HS-27A (cell line): ENCODE measurements at places on chromosomes 11 and 22.
A peak's percentile ranks its signal among the peaks of the same experiment; 100 is the strongest.

DNA sequence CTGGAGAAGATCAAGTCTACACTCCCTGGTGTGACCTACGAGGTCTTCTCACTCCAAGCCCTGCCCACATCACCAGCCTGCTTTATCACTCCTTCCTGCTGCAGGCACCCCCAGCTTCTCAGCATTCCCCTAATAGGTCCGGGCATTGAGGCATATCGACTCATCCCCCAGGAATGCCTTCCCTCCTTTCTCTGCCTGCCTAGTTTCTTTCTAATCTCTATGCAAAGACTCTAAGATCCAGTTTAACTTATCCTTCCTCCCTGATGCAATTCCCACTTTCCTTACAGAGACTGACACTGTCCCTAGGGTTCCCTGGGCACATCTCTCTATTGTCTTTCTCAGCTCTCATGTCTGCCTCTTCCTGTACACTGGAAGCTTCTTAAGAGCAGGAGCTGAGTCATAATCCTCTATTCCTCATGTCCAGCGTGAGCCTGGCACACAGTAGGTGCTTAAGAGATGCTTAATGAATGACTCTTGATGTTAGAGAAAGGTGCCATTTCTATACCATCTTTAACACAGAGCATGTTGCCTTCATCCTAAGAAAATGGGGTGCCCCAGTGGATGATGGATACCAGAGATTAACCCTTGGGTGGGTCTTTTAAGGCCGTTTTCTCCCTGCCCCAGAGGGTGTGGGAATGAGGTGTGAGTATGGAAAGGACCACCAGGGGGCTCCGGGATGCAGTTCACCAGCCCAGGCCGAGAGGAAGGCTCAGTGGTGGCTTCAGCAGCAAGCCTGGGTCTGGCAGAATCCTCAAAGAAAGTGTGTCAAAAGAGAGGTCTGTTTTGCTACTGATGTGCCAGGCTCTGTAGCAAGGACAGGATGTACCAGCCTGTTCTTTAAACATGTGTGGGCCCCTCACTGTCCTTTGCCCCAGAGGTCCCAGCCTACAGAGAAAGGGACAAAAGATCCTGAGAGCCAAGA, 34.7 kb downstream of the PARVA start:
- peak; percentile 95 for DNase-seq

DNA sequence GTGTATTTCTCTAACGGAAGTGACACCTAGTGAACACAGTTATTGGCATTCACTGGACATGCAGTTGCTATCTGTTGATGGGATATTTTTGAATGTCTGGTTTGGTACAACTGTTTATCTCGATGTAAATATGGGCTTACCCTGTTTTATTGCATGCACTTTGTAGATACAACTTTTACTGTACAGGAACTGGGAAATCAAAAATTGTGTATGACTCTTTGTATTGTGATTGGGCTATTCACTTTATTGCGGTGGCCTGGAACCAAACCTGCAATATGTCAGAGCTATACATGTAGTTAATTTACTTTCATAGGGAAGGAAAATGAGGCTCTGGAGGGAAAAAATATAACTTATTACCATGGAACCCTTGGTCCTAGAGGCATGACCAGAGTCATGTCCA, 380.7 kb upstream of the KIRREL3 start:
- no peak for DNase-seq

- no peak for DNase-seq
Observed at GRCh38 chr11:131924001-131924400, 553.6 kb downstream of the NTM start.

DNA sequence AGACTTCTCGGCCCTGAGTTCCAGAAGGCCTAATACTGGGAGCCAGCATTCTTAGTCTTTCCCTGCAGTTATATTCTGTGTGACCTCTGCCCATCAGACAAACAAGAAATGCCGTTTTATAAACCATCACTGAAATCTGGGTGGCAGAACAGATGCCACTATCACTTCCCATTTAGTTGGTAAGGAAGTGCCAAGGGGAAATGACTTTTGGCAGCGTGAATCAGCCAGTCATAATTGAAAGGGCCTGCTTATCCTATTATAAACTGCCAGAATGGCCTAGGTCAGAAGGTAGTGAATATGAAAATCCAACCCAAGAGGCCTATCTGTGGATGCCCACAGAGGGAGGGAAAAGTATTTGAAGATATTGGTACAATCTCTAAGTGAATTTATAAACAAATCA, 646.8 kb upstream of the CCDC90B start:
- no peak for DNase-seq

- no peak for DNase-seq
Observed at GRCh38 chr11:73914284-73914683, 36.5 kb upstream of the DNAJB13 start.

DNA sequence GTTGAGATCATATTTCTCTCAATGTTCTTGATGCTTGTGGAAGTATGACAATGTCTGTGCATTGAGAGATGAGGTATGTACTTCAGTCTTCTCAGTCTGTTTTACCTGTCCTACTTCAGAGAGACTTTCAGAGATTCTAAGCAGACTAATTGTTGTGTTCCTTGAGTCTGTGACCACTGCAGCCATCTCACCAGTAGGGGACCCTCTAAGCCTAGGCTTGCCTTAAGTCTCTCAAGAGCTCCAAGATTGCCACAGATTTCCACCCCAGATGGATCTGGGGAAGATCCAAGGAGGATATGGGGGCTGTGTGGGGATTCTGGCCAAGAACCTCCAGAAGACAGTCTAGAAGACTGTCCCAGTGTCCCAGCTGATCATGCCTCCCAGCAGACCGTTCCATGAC, 179.9 kb upstream of the PLET1 start:
- no peak for DNase-seq

GRCh38 chr11:14446701-14447169, 52.9 kb downstream of the COPB1 start:
- peak; percentile 12 for DNase-seq

DNA sequence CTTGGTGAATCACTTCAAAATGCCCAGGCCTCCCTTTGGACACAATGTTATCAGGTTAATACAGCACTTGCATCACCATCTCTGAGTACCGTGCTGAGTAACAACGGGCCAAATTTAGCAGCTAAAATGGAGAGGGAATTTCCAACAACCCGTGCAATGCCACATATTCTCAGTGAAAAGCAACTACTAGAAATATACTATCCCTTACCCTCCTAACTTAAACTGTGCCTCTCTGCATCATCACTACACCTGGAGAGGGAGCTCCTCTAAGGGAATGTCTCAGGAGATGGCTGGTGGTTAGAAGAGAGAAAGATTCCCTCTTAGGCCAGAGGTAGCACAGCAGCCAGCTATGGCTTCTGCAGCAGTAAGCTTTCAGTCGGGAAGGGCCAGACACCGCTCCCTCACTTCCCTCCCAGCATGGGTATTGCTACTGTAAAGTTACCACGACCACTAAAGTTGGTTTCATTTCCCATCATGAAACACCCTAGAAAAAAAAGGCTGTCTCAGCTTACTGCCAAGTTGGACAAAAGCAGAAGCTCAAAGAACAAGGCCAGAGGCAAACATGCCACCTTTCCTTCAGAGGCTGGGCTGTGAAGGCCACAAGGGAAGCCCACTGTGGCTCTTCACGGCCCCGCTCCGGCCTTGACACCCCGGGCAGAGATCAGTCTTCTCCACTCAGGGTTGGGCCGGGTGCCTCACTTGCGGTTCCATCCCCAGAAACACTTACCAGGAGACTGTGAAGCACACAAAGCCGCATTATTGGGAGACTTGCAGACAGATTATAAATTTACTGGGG, 3.9 kb downstream of the MAML2 start:
- no peak for DNase-seq

DNA sequence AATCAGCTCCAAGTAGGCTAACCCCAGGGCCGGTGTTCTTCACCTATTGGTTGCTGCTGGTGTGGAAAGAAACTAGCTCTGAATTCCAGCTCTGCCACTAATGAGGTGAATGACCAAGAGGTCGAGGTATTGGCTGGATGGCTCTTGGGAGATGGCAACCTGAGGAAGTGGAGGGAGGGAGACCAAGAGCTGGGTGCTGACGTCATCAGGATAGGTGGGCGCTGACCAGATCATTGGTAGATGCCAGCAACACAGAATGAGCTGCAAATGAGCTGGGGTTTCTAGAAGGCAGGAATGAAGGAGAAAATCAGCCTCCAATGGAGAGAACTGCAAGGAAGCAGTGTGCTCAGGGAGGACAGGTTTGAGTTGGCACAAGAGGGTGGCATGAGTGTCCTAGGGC, 14.7 kb upstream of the CSF2RB start:
- no peak for DNase-seq

DNA sequence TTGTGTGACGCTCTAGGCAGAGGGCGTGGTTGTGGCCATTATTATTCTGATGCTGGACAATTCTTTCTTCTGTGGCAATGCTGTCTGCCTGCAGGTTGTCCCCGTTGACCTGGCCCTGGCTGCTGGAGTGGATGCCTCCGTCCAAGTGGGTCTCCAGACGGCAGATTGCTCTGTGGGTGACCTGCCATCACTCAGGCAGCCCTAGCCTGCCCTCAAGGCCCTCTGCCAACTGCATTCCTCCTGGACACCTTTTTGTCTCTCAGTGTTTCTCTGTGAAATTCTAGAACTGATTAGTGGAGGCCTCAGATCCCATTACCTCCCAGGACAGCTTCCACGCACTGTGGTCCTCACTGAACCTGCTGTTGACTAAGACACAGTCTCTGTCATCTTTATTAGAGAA, 86.7 kb downstream of the TBC1D22A start:
- DNase-seq = no peak

DNA sequence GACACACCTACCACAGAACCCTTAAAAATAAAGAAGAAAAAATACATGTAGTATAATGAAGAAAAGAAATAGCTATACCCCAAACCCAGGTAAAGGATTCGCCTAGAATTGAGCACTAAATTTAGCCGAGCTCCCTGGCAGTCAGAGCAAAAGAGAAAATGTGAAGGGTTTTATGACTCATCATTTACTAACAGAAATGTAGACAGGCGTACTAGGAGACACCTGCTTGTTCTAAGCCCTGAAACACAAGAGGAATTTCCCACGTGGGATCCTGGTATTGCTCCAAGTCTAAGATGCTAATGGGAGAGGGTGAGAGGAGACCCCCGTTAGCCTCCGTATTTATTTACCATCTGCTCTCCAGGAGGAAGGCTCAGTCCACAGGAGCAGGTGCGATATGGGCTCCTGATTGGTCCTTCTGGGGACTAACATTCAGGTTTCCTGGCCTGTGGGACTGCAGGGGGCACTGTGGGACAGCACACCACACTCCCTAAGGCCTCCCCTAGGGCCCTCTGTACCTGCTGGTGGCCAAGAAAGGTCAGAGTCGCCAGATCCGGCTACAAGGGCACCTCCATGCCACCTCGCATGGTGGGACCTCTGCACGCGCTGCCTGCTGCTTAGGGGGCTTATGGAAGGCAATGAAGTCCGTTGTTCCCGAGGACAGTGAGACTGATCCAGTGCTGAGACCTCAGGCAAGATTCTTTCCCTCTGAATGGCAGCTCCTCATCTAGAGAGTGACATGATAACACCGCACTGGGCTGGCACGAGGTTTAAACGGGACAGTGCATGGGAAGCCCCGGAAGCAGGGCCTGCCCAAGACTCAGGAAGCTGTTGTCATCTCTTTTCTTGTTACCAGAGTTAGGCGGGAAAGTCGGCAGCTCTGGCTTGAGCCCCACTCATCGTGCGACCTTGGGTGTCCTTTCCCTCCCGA, 25.8 kb downstream of the KCNC1 start:
- DNase-seq = peak; percentile 15

- no peak for DNase-seq
Observed at GRCh38 chr22:44740307-44740706, 12.1 kb upstream of the ARHGAP8 start.

DNA sequence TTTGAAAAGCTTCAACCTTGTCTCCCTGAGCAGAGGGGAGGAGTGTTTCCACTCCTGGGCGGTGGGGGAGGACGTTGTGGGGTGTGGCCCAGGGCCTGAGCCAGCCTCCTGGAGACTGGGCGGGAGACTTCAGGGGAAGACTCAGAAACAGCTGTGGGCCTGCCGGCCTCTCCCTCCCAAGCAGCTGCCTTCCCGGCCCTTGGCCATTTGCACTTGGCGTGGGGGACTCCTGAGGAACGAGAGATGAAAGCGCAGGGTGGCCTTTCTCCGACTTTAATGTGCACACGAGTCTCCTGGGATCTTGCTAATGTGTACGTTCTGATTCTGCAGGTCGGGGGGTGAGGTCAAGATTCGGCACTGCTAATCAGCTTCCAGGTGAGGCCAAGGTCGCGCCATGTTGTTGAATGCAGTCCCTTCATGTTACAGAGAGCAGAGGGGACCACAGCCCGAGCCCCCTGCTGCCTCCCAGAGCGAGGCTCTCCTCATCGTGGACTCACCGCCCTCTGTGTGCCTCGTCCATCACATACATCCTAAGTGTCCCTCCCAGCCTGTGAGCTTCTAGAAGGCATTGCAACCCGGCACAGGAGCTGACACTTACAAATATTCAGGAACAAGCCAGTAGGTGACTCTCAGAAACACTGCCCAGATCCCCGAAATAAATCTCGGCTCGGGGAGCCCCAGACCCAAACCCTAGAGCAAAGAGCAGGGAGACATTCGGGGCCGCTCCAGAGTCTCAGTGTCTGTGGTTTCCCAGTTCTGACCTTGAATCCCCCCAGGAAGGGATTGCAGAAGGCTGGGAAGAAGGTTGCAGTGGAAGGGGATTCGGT, 7.7 kb downstream of the LIF start:
- DNase-seq = no peak

GRCh38 chr11:12767027-12767426, 92.8 kb downstream of the TEAD1 start:
- no peak for DNase-seq

- DNase-seq = no peak
Observed at GRCh38 chr11:94550513-94550912, 6.8 kb downstream of the FUT4 start.

GRCh38 chr11:120747850-120748814, 236.6 kb downstream of the GRIK4 start:
- DNase-seq = no peak

GRCh38 chr11:120563703-120564572, 52.4 kb downstream of the GRIK4 start:
- DNase-seq = no peak

DNA sequence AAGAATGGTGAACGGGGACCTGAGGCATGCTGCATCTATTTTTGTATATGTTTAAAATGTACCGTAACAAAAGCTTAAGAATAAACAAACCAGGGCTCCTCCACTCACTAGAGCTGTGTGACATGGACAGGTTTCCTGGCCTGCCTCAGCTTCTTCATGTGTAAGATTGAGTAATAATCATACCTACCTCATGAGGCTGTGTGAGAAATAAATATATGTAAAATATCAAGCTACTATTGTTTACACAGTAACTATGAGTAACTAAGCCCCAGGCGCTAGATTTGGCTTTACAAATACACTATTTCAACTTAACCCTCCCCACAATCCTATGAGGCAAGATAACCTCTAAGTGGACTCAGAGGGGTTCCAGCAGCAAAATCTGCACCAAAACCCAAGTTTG, 66.4 kb downstream of the SMCO4 start:
- DNase-seq = no peak

GRCh38 chr22:49345896-49346295, 481.8 kb downstream of the BRD1 start:
- no peak for DNase-seq

DNA sequence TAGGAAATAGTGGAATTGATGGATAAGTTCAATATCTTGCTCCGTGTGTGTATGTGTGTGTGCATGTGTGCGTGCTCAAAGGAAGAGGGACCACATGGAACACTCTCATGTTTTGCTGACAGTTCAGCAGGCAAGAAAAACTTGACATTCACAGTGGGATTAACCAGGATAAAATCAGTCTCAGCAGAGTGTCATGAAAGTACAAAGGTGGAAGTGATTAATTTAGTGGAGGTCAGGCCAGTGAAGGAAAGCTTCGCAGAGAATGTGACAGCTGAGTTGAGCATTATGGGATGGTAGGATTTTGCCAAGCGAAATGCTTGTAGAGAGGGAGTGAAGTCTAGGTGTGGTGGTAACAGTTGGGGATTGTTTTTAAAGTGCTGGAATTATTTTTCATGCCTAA, 15.7 kb upstream of the FBXO3 start:
- DNase-seq = no peak

GRCh38 chr11:14454861-14455632, 44.6 kb downstream of the COPB1 start:
- peak; percentile 11 for DNase-seq
